ENCODE measurements at places on chromosomes 11 and 22.
A peak's percentile ranks its signal among the peaks of the same experiment; 100 is the strongest.

GRCh38 chr22:49911881-49912625 lies 6.2 kb downstream of the ALG12 start:
- DNase-seq = no peak

DNA sequence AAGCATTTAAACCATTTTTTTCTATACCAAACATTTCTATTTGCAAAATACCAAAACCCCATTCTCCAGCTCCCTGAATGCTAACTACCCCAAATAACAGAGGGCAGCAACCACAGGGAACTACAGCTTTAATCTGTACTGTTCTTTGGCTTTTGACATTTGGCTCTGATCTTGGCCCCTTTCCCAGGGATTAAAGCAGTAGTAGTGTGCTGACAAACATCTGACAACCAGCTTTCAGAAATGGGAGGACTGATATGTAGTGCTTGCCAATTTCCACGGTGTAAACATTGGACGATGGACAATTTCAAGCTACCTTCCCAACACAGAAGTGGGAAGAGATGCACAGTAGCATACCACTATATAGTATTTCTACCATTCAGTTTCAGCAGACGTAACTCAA lies 88.4 kb upstream of the TEAD1 start:
- DNase-seq = no peak

- no peak for DNase-seq
Measured at GRCh38 chr11:78652843-78653239, 78.2 kb upstream of the NARS2 start.

DNA sequence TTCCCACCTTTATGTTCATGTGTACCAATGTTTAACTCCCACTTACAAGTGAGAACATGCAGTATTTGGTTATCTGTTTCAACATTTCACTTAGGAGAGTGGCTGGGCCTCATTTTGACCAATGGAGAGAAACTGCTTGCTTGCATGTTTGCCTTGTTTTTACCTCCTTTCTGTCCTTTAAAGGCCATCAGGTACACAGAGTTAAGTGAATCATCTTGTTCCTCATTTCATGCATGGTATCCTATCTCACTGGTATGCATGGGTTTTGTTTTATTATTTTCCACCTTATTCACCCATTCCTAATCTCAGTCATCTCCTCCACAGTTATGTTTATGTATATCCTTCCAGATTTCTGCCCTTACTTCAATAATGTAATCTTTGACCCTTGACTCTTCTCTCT lies 101.0 kb downstream of the ELP4 start:
- DNase-seq = no peak

DNA sequence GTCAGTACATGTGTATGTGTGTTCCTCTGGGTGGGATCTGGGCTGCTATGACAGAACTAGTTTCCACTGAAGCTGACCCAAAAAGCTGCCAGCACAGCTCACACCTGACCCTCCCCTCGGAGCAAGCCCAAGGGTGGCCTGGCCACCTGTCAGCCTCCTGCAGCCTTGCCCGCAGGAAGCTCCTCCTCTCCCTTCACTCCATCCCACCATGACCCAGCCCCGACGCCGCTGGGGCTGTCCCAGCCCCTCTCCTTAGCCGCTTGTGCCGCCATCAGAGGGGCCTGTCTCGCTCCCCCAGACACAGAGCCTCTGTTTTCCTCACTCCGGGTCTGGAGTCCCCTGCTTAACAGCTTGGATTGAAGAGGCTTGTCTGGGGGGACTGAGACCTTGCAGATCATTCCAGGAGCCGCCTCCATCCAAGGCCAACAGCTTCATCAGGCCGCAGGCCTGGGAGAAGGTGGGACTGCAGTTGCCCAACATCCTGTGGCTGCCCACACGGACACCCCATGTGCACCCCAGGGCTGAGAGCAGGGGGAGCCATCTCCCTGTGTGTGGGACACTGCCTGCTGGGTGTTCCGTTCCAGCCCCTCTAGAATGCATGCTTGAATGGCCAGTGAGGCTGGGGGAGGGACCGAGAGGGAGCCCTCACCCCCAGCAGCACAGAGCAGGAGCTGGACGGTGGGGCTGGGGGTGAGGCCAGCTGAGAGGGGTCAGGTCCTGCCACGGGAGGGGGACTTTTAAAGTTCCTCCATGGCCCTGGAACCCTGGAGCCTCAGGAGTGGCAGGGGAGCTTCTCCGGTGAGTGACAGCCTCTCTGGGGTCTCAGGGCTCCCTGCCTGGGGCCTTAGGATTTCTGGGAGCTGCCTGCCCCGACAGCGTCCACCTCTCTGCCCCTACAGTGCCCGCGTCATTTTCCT lies 696 bp downstream of the MRGPRF start:
- DNase-seq = no peak

DNA sequence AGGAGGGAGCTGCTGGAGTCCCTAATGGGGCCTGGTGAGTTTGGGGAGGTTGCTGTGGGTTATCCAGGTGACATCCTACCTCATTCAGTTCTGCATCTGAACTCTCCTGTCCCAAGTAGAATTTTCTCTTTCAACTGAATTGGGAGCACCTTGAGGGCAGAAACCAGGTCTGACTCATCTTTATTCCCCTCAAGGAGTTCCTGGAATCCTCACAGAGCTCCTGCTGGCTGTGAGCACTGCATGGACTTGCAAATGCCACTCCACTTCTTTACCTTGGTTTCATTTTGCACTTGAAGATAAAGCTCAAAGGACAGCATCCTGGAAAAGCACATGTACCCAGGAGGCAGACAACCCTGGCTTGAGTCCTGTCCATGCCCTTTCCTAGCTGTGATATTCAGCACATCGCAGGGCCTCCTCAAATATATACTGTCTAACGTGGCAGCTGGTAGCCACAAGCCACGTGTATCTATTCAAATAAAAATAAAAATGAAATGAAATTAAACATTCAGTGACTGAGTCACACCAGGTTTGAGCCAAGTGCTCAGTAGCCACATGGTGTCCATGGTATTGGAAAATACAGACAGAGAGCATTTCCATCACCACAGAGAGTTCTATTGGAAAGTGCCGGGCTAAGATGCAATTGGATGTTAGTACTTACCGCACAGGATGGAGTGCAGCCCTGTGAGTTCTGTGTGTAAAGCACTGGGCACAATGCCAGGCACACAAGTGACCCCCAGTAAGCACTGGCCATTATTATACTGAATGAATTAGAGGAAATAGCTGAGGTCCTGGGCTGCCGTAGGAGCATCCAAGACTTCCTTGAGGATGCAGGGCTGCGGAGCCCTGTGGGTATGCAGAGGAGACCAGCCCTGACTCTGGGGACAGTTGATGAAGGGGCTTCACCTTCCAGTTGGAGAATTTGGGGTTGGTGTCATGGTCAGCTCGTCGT lies 149.0 kb downstream of the PKNOX2 start:
- peak; percentile 30 for DNase-seq

DNA sequence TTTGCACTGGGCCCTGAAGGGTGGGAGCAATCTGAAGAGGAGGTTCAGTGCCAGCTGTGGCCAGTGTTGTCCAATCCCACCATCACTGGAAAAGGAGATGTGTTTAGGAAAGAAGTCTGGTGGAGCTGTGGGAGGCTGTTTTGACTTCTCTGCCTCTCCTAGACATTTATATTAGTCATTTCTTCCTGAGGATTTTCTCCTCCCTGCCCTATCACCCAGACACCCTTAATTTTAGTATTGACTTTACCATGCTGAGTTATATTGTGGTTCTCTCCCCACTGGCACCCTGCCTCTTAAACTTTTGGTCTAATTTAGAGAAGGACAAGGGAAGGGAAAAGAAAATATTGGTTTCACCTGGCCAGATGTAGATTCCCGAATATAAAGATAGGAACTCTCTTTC lies 159.1 kb downstream of the WNT11 start:
- DNase-seq = no peak

DNA sequence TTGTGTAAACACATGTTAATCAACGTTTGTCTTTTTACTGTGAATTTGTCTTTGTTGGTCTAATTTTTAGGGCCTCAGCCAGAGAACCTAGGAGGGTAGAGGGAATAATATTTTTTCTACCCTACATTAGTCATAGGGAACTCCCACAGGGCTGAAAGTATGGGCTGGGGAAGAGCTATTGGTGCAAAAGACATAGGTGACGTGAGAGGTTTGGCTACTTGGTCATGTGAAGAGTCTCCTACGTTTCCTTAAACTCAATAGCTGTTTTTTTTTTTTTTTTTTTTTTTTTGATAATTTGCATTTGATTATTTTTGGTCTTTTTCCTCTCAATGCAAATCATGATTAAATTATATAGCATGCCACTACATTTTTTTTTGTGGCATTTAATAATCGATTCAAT lies 15.9 kb upstream of the MMP7 start:
- no peak for DNase-seq

- DNase-seq = peak; percentile 37
Measured at GRCh38 chr11:108592591-108593213, 866 bp downstream of the EXPH5 start.

DNA sequence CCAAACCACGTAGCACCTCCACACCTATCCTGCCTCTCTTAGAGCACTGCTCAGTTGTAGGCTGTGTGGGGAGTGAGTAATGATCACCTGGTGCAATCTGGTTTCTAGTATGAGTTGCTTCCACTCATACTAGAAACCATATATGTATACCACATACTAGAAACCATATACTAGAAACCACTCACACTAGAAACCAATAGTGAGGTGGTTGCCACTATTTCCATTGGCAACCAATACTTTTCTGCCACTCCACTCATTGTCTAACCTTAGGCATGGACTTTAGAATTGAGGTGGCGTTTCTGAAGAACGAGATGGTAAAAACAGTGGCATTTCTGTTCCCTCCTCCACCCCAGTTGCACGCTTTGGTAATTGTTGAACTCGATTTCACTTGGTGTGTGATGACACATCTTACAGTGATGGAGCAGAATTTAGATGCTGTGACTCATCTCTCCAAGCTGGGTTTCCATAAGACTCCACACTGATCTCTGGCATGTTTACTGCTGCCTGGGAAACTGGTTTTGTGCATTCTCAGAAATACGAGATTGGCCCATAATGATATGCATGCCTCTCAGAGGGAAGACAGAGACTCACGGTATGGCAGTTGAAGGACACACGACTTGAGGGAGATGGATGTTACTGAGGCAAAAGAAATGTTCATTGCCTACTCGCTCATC lies 82.9 kb downstream of the KIRREL3 start:
- DNase-seq = no peak

GRCh38 chr11:86211619-86212018 lies 32.9 kb upstream of the EED start:
- DNase-seq = no peak

DNA sequence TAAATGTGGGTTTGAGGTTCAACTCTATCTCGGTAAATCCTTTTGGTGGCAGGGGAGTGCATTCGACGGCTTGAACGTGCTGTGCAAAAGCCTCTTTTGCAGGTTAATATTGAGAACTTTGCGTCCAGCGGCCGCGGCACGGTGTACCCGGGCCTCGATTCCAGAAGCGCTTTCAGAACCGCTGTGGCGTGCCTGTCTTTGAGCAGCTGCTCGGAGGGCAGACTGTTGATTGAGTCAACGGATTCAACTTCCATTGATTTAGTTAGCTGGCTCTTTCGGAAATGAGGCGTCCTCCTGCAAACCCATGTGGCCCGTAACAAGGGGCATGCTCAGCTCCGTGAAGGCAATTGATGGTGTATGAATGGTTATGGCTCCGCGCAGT lies 1247.8 kb downstream of the BRD1 start:
- DNase-seq = no peak

- no peak for DNase-seq
Measured at GRCh38 chr22:43600265-43600664, 188.5 kb downstream of the MPPED1 start.

GRCh38 chr11:78427615-78428265 lies 10.1 kb upstream of the GAB2 start:
- no peak for DNase-seq

DNA sequence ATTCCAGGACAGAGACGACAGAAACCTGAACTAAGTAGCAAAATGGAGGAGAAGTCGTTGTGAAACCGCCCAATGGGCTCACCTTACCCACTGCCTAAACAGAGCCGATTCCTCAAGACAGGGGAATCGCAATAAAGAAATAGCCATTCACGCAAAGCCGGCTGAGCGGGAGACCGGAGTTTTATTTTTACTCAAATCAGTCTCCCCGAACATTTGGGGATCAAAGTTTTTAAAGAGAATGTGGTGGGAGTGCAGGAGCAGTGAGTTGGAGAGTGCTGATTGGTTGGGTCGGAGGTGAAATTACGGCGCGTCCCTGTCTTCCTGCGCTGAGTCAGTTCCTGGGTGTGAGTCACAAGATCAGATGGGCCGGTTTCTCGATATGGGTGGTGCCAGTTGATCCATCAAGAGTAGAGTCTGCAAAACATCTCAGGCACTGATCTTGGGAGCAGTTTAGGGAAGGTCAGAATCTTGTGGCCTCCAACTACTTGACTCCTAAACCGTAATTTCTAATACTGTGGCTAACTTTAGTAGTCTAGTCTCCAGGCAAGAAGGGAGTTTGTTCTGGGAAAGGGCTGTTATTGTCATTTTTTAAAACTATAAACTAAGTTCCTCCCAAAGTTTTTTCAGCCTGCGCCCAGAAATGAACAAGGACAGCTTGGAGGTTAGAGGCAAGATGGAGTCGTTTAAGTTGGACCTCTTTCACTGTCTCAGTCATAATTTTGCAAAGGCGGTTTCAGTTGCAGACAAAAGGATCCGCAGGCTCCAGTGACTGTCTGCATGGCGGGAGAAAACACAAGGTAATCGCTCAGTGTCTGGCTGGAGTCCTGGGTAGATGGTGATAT lies 34.1 kb downstream of the OR4D9 start:
- DNase-seq = no peak

DNA sequence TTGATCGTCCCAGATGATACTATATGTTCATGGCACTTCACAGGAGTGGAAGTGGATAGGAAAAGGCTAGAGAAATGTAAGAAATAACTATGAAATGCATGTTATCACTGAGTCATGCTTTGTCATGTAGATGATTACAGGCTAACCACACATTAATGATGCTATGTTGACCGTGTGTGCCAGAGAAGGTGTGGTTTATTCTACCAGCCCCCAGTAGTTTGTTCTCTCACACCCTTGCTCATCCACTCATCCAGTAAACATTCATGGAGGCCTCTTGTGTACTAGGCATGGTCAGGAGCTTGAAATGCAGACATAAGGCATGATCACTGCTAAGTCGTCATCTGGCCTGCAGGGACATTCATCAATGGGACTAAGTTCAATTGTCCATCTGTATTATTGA lies 153.0 kb upstream of the PITPNB start:
- DNase-seq = no peak

- peak; percentile 85 for DNase-seq
Measured at GRCh38 chr11:1564535-1565172, 7.4 kb downstream of the DUSP8 start.

GRCh38 chr11:6833356-6833755 lies 12.1 kb upstream of the OR10A5 start:
- no peak for DNase-seq
